ENCODE measurements at places on chromosomes 7 and 10.
A peak's percentile ranks its signal among the peaks of the same experiment; 100 is the strongest.

GRCh38 chr10:35355971-35356724, 19.8 kb downstream of the CCNY start:
- DNase-seq = no peak

DNA sequence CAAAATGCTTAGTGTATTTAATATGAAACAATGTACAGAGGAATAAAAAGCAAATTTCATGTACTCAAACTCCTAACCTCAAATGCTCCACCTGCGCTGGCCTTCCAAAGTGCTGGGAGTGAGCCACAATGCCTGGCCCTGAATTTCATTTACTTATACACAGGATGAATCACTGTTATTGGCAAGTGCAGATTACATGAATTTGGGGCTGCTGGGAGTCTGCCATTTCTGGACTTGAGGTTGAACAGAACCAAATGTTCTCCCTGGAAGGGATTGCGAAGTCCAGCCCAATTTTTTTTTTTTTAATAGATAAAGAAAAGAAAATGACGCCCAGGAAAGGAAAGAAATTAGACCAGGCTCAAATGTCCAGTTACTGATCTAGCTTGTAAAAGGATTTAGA, 6.8 kb upstream of the CSTF2T start:
- DNase-seq = no peak

- no peak for DNase-seq
These were observed 2.9 kb upstream of the JAKMIP3 start for GRCh38 chr10:132062641-132063390.

DNA sequence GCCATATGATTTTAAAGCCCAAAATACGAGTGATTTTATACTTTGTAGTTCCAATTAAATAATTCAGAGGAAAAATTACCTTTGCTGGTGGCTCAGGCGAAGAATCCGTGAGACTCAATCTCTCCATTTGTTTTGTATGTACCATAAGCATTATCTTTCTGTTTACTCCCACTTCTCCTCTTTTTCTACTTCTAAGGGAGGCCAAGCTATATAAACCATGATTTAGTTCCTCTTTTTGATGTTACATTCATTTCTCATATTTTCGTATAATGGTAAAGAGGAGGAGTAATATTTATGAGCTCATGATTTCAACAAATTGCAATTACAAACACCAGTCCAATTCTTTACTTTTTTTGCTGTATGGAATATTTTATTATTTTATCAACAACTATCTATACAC, 50.6 kb upstream of the TES start:
- DNase-seq = no peak

DNA sequence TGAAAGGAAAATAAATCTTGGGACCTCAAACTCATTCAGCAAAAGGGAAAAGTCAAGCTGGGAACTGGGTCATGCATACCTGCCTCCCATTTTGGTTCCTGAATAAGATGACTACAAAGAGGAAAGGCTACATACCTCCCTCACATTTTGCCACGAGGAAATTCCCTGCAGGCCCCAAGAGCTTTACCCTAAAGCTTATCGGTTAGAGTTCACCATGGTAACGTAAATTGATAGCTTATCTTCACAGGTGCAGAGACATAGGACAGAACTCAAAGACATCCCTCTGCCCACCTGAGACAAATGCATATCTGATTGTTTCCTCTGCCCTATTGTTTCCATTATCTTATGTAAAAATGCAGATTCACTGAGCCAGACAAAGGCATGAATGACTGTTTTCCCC, 31.5 kb upstream of the GRB10 start:
- no peak for DNase-seq

DNA sequence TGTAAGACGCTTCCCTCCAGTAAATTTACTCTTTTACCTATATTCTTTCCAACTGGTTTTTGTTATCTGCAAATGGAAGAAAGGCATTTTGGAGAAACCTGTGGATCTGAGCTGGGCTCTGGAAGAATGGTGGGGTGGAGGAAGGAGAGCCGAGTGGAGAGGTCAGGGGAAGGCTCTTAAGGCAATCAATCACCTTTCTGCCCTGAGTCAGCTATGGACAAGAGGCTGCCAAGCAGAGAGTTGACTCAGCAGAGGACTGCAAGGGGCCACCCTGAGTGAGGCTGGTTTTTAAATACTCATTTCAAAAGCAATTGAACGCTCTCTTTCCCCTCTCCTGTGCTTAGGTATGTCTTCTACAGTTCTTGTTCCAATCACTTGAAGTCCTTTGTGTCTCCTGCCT, 81.8 kb downstream of the SPAG6 start:
- no peak for DNase-seq

- no peak for DNase-seq
These were observed 158.1 kb upstream of the PHF14 start for GRCh38 chr7:10815546-10815945.

DNA sequence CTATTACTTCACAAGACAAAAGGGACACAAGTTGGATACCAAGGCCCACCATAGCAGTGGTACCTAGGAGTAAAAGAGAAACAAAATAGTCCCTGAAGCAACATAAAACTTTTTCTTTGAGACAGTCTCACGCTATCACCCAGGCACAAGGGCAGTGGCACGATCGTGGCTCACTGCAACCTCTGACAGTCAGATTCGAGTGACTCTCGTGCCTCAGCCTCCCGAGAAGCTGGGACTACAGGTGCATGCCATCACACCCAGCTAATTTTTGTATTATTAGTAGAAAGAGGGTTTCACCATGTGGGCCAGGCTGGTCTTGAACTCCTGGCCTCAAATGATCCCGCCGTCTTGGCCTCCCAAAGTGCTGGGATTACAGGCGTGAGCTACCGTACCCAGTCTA, 59.0 kb upstream of the KCNMA1 start:
- no peak for DNase-seq

DNA sequence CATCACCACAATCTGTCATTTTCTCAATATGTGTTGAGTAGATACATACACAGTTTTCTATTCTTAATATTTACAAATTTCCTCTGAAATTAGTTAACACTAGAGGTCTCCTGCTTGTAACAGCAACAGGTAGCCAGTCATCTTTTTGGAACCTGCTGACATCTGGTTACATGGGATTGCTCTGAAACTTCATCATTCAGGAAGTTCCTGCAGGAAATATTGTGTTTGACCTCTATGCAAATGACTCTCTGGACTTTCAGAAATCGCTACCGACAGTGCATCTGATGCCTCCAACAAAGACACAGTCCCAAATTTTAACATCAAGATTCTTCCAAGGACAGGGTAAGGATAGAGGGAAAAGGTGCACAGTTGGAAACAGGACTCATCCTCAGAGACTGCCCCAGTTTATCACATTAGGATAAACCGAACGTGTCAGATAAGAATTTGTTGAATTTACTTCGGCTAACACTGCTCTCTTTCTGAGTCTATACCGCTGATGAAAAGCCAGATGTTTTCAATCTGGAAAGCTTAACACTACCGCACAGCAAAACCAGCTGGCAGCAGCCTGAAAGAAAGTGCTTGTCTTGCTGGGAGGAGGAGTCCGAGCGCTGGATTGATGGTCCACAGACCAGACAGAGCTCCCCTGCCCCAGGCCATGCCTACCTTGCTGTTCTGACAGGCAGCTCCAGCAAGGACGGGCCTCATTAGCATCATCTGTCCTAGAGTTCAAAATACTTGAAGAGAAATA, 633.4 kb downstream of the PARD3 start:
- no peak for DNase-seq

- DNase-seq = no peak
These were observed 96.0 kb downstream of the MTERF1 start for GRCh38 chr7:91784469-91784868.

DNA sequence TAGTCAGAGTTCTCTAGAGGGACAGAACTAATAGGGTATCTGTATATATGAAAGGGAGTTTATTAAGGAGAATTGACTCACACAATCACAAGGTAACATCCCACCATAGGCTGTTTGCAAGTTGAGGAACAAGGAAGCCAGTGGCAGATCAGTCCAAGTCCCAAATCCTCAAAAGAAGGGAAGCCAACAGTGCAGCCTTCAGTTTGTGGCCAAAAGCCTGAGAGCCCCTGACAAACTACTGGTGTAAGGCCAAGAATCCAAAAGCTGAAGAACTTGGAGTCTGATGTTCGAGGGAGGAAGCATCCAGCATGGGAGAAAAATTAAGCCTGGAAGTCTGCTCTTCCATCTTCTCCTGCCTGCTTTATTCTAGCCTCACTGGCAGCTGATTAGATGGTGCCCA, 1107.2 kb upstream of the CELF2 start:
- DNase-seq = no peak

GRCh38 chr10:24444337-24444736, 235.4 kb downstream of the KIAA1217 start:
- no peak for DNase-seq

GRCh38 chr7:26910221-26910620, 45.8 kb upstream of the SKAP2 start:
- peak; percentile 1 for DNase-seq

GRCh38 chr7:5670183-5670935, 111.1 kb downstream of the RNF216 start:
- DNase-seq = no peak

DNA sequence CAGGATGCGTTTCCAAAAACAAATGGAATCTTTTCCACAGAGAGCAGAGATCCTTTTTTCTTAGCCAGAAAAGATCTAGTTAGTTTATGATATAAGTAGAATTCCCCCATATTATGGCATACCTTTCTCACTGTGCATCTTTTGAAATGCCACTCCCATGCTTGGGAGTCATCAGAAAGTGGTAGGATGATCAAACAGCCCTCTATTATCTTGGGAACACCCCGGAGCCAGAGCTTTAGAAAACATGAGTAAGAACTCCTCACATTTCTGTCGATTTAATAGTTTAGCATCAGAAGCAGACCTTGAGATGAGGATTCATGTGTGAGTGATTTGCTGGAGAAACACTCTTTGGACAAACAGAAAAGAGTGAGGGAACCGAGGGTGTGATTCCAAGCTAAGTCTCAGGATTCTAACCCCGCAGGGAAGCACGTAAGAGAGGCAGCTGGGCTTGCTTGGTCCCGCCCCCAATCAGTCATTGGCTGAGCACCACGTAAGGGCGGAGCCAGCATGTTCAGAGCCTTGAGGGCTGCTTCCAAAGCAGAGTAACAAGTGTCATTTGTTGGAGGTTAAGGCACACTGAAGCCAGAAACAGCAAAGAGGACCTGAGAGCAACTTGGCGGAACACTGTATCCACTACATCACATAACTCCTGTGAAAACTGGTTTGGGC, 43.7 kb upstream of the NXPH1 start:
- DNase-seq = no peak

DNA sequence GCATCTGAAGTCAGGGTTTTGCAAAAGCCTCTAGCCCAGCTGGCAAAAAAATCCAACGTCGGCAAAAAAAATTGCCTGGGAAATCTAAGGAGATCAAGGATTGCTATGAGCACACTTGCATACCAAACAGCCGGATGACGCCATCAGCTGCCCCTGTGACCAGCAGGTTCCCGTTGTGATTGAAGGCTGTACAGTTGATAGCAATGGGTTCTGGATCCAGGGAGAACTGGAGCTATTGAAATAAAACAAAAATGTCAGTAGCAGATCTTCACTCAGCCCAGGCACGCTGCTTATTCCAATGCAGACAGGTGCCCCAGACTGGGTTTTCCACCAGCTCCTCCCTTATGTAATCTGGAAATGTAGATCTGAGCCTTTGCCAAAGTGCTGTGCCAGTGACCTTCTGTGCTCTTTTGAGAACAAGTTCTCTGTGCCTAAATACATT, 18.7 kb upstream of the CYREN start:
- no peak for DNase-seq

- no peak for DNase-seq
These were observed 59.7 kb downstream of the SORBS1 start for GRCh38 chr10:95501203-95502094.

DNA sequence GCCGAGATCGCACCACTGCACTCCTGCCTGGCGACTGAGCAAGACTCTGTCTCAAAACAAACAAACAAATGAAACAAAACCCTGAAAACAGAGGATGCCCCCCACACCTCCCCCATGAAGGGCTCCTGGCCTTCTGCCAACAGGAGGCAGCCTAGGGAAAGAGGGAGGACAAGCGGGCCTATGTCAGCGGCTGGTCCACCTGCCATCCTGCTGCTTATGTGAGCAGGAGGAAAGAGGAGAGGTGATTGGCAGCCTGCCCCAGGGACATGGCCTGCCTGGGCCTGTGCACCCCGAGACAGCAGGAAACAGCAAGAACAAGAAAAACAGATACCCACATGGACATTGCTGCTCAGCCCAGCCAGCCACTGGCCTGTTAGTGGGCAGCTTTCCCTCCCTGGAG, 9.1 kb upstream of the ZNF316 start:
- DNase-seq = no peak

GRCh38 chr10:21518641-21519396, 6.7 kb downstream of the SKIDA1 start:
- no peak for DNase-seq

- DNase-seq = no peak
These were observed 204.9 kb upstream of the SP8 start for GRCh38 chr7:20991544-20991943.

DNA sequence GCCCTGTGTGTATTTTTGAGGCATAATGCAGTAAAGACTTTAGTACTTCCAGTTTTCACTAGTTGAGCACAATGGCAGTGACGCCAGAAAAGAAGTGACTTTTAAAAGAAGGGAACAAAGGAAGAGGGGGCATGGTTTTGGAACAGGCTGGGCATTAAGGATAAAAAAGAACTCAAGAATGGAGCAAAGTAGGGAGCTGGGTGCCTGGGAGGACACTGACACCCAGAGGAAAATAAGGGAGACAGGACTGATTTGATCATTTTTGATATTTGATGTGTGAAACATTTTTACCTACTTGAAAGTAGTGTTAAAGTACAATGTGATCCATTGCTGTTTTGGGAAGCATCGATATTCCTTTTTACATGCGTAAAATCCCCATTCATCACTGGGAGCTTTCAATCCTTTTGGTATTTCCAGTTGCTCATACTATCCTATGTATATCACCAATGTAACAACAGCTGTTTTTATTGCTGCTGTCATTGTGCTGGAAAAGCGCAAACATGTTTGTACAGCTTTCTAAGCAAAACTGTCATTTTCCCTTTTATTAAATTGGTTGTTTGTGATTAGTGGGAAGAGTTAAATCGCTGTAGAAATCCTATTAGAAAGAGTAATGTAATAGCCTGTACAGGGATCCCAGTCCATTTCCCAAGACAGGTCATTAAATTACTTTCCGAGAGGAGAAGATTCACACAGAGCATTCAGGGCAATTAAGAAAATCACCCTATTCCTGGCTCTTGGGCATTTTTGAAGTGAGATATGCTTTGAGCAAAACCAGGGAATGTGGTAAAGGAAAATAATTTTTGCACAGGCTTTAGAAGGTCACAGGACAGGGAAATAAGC, 85.2 kb downstream of the ADAM12 start:
- DNase-seq = no peak

- DNase-seq = no peak
These were observed 36.2 kb upstream of the DUSP5 start for GRCh38 chr10:110461530-110461929.

DNA sequence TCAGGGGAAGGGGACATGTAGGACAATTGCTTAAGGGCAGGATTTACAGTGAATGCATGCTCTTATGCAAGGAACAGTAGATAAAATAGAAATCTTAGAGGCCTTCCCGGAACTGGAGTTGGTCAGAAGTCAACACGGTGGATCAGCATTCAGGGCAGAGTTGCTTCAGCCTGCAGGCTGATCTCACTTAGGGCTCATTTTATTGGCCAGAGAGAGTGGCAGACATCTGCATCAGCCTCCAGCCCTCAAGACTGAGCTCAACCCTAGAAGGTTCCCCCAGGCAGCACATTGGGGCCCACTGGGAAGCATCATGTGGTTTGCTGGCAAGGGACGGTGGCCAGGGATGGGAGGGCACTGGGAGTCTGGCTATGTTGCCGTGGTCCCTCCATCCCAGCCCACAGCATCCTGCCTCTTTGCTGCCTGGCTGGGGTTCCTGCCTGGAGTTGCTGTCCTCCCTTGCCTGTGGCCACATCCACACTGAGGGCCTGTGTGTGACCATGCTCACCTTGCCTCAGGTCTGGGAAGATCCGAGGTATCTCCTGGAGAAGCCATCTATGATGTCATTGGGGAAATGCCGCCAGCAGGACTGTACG, 13.0 kb downstream of the SCART1 start:
- no peak for DNase-seq
